ENCODE measurements at places on chromosomes 7 and 10. TPM values are rescaled to one million over a fixed set of nuclear protein-coding genes. Genes with fewer than 3 reads are reported as not detected.
A peak's percentile ranks its signal among the peaks of the same experiment; 100 is the strongest.

Gene PSD
- 0.39 TPM for total RNA-seq

Gene ARHGEF35
- 0.21 TPM for total RNA-seq

Gene CNNM1
- not detected for total RNA-seq

Gene TSPAN12
- total RNA-seq: 3.8 TPM

Gene COL28A1
- total RNA-seq: 6.3 TPM

Gene GRB10
- 44.5 TPM for total RNA-seq

GRCh38 chr10:63887023-63887589, 365.9 kb downstream of the REEP3 start:
- no peak for DNase-seq

GRCh38 chr10:45453639-45454255, 79.7 kb downstream of the ALOX5 start:
- DNase-seq: no peak

- DNase-seq: no peak
Observed at GRCh38 chr10:129741978-129742741, 221.9 kb downstream of the EBF3 start.

DNA sequence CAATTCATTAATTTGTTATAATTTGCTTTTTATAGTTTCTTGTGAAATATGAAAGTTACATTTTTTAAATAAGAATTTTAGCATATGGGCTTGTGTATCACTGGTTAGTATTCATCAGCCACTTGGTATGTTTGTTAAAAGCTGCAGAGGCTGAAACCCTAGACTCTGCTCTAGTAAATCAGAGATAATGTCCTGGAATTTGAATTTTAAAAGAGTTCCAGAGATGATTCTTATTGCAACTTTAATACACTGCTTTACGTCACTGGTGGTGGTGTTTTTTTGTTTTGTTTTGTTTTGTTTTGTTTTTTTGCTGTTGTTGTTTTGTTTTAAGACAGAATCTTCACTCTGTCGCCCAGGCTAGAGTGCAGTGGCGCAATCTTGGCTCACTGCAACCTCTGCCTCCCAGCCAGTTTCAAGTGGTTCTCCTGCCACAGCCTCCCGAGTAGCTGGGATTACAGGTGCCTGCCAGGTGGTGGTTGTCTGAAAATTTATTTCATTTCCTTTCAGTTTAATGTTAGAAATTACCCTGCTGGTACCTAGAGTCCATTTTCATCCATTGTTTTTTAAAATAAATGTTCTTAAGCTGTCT, 43.8 kb downstream of the PTPN12 start:
- DNase-seq: no peak

DNA sequence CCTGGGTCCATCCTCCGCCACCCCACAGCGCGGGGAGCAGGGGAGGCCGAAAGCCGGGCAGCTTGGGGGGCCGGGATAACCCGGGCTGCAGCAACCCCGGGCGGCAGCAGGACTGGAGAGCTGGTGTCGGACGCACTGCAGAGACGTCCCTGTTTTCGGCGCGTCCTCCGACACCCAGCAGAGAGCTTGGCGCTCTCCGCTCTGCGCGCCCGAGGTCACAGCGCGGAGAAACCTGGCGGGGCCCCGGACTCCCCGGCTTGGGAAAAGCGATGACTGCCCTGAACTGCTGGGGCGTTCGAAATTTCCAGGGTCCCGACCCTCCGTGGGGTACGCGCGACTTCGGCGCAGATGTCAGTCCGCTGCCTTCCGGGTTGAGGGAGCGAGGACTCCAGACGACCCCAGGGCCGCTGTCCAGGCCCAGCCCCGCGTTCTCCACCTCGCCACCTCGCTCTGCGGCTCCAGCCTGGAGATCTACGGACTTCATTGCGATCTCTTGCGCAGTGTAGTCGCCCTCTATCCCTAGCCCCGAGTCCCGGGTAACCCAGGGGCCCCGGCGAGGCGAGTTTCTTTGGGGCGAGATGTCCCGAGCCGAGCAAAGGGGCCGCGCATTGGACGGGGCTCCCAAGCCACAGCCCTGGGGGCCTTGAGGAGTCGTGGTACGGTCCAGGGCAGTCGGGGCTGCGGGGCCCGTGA, 617 bp upstream of the FOXI2 start:
- no peak for DNase-seq

GRCh38 chr7:26179826-26180497, 20.6 kb downstream of the HNRNPA2B1 start:
- DNase-seq: no peak

DNA sequence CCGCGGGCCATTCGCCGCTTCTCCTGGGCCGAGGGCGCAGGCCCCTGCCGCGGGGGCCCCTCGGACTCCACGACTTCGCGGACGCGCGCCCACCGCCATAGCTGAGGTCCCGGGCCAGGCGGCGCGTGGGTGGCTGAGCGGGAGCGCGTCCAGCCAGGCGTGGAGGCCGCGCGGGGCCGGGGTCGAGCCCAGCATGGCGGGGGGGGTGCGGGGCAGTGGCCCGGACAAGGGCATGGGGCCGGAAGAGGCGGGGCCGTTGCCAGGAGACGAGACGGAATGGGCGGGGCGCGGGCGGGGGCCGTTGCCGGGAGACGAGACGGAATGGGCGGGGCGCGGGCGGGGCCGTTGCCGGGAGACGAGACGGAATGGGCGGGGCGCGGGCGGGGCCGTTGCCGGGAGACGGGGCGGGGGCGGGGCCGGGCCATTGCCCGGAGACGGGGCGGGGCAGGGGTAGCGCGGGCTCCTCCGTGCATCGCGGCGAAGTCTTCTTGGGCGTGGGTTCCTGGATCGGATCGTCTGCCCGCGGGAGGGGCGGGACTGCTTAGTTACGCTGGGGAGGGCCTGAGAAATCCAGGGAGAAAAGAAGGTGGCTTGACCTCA, 14.8 kb downstream of the ADAM8 start:
- DNase-seq: peak; percentile 91

- DNase-seq: no peak
Observed at GRCh38 chr10:121438333-121438732, 159.9 kb downstream of the FGFR2 start.

DNA sequence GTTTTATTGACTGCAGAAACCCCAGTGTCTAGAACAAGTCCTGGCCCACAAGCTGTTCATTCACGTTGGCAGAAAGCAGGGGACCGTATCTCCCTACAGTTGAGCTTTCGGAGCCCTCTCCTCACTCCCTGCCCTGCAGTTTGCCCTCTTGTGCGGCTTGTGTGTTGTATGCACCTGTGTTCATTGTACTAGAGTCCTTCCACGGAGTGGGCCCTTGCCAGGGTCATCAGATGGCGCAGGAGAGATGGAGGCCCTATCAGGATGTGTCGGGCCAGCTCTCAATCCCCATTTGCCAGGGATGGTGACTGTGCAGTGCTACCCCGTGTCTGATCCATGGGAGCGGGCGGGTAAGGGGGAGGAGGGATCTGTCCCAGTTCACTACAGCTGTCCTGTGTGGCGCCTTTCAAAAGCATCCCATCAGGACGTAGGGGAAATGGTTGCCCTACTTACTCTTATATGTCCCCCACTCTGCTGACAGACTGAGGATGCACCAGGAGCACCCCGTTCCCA, 77.4 kb upstream of the PRR15 start:
- no peak for DNase-seq

DNA sequence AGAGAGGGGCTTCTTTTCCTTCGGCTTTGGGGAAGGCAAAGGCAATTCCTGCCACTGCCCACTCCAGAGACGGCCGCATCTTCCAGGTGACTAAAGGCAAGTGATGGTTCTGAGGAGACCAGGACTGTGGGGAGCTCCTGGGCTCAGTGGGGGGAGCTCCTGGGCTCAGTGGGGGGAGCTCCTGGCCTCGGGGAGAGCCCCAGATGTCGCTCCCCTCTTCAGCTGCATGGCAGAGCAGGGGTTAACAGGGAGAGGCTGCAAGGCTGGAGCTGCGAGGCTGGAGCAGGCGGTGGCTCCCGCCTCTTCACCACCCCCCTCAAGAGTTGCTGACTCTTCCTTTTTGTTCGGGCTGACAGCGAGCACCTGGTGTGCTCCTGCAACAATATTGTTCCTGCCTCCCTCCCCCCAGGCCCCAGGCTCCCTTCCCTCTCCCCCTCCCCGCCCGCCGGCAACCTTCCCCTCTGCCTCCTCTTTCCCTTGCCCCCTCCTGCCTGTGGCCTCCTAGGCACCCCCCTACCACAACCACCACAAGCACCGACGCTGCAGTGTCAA, 56.3 kb upstream of the LBX1 start:
- no peak for DNase-seq

DNA sequence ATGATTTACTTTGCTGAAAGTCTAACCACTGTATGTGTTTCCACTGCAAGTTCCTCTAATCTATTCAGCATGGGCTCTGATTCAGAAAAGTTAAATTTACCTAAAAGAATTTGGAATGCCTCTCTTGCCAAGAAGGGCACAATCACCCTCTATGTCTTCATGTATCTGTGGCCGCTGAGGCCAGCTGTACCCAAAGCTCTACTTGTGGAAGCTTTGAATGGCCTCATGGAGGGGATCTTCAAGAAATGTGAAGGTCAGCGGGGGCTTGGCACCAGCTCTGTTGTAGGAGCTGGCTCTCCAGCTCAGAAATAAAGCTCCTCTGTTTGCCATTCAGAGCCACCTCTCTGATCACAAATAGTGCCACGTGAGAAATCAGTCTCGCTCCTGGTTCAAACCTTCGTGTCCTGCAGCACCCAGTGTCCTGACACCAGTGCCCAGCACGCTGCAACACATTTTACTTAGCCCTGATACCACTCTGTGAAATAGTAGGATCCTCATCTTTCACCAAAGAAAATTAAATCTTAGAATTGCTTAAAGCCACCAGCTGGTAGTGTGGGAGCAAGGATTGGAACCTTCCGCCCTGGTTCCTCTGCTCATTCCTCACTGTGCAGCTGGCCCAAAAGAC, 61.1 kb downstream of the PKD1L1 start:
- no peak for DNase-seq

DNA sequence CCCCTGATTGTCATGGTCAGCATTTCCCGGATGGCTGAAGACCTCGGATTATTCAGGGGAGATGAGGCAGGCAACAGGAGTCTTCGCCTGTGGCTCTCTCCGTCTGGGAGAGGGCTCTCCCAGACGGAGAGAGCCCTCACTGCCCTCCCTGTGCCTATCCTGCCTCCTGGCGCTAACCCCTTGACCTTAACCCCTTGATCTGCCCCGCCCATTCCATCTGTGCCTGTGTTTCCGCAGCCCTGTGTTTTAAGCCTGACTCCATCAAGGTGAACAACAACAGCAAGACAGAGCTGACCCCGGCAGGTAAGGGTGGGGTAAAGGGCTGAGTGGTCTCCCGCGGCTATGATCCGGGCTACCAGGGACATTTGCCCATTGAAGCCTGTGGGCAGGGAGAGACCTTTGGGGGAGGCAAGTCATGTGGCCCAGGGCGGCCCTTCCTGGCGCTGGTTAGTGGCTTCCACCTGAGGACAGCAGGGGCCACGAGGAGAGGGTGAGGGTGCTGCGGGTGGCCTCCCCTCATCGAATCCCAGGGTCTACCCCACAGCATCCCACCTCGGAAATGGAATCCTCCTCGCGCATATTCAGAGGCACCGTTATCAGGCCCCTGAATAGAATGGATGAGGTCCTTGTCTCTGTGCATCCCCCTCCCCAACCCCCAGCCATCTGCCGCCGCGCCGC, 4.2 kb upstream of the MUC12 start:
- no peak for DNase-seq

GRCh38 chr7:124152859-124153692, 120.2 kb upstream of the TMEM229A start:
- DNase-seq: no peak

GRCh38 chr7:100968031-100968430, 1.3 kb upstream of the MUC12 start:
- no peak for DNase-seq

DNA sequence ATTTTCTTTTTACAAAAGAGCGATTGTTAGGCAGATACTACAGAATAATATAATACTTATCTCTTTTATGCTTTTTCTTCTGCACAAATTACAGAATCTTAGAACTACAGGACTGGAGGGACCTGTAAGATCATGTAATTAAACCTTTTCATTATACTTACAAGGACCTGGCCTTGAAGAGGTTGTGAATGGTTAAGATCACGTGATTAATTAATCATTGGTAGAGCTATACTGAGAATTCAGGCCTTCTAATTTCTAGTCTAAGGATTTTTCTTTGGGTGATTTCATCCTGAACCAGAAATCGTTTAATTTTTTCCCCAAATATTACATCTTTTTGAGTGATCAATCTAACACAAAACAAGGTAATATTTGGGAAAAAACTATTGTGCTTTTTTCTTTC, 163.8 kb upstream of the SLC26A5 start:
- DNase-seq: no peak

- no peak for DNase-seq
Observed at GRCh38 chr7:120097020-120097419, 176.0 kb upstream of the KCND2 start.

DNA sequence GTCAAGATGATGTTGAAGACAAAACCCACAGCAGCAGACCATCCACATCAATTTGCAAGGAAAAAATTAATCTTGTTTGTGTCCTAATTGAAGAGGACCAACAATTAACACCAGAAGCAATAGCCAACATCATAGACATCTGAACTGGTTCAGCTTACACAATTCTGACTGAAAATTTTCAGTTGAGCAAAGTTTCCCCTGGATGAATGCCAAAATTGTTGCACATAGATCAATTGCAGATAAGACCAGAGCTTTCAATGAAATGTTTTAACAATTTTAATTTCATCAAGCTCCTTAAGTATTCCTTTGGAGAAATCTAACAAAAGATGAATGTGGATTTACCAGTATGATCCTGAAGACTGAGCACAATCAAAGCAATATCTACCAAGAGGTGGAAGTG, 168.6 kb downstream of the CTNNA3 start:
- no peak for DNase-seq

DNA sequence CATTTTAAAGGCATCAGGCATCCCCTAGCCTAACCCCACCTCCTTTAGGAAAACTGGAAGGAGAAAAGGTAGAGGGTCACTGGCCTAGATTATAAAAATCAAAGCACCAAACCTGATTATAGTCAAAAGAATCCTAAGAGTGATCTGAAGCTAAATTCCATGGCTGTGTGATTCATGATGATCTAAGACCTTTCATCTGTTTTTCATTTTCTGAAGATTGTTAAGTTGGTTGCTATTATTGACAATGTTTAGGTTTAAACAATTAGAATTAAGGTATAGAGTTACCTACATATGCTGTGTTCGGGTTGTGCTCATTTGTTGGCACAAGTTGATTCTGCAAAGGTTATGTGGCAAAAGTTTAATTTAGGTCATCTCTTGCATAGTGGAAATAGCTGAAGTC, 148.7 kb downstream of the BICC1 start:
- DNase-seq: no peak

- no peak for DNase-seq
Observed at GRCh38 chr7:21450076-21450475, 22.2 kb downstream of the SP4 start.

- no peak for DNase-seq
Observed at GRCh38 chr7:97468493-97468892, 263.4 kb upstream of the TAC1 start.

DNA sequence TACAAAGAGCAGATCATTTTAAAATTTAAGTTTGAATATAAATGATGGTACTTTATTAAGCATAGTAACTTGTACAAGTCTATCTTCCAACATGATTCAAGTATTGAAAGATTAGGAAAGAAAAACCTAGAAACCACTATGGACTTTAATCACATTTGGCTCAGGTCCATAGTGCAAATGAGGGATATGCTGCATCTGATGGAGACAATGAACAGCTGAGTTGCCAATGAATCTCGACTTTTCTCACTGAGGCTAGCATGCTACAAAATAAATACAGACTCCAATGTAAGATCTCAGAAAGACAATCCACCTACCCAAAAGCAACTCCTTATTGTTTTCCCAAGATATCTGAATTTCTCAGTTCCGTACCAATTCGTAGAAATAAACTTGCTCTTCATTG, 89.8 kb downstream of the SEMA3A start:
- no peak for DNase-seq

GRCh38 chr7:13986208-13986607, 3.3 kb downstream of the ETV1 start:
- no peak for DNase-seq

GRCh38 chr7:125480762-125481161, 551.1 kb upstream of the POT1 start:
- no peak for DNase-seq
